ENCODE measurements at places on chromosomes 12 and 14.
A peak's percentile ranks its signal among the peaks of the same experiment; 100 is the strongest.

GRCh38 chr14:73727166-73727565 is 13.0 kb upstream of the PNMA1 start:
- no peak for DNase-seq

GRCh38 chr14:99706107-99706900 is 22.2 kb downstream of the CYP46A1 start:
- DNase-seq: no peak

DNA sequence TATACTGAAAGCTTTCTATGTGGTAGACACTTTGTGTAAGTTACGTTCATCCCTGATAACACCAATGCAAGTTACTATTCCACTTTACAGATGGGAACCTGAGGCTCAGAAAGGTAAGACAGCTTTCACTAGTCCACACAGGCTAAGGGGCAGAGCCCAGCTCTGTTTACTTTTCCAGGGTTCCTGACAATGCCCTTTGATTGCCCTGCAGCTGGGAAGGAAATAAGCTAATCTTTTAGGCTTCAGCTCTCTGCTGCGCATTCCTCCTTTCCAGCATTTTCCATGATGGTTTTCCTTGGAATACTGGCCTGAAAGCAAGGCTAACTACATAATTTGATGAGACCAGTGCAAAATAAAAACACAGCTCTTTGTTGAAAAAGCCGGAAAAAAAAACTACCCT is 185.7 kb upstream of the BTG1 start:
- no peak for DNase-seq

- no peak for DNase-seq
Observed at GRCh38 chr14:68643673-68644072, 149.2 kb downstream of the ZFP36L1 start.

DNA sequence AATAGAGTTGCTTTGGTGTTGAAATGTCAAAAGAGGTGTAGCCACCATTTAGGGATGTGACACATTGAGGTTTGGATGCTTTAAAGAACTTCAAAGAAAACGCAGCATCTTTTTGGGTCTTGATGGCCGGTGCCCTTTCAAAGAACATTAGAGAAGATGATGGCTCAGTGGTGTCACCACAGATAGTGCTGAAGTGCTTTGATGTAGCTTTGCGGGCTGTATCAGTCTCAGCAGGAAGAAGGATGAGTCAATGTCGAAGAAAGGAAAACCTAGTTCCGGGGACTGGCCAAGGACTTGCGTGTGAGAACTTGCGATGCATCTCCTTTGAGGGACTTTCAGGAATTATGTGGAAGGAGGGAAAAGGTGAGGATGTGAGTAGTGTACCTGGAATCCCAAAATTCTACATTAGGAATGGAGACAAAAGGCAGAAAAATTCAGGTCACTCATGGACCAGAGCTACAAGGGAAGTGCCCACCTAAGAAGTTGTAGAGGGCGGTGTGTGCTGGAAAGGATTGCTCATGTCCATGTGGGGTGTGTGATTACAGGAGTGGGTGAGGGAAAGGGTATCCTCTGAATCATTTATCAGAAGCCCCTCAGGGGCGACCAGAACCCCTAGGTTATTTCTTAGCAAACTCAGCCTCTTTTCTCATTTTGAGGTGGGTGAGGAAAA is 39.7 kb upstream of the GZMB start:
- no peak for DNase-seq

DNA sequence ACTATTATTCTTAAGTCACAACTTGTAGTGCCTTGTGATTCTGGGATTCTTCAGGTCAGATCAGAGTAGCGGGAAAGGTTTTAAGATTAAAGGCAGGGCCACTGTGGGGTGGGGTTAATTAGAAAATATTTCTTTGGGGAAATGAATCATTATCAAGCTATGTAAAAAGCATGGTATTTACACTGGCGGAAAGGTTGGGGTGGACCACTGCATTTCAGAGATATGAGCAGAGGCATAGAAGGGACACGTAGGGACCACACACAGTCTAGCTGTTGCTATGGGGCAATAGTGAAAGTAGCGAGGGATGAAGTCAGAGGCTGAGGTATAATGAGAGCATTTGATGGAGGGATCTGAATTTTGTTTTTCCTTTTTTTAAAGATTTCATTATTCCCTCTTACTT is 31.7 kb upstream of the KCNH3 start:
- peak; percentile 76 for DNase-seq

GRCh38 chr12:128298091-128298748 is 31.2 kb downstream of the TMEM132C start:
- DNase-seq: no peak

GRCh38 chr12:85872497-85873091 is 1.5 kb upstream of the NTS start:
- DNase-seq: peak; percentile 65

DNA sequence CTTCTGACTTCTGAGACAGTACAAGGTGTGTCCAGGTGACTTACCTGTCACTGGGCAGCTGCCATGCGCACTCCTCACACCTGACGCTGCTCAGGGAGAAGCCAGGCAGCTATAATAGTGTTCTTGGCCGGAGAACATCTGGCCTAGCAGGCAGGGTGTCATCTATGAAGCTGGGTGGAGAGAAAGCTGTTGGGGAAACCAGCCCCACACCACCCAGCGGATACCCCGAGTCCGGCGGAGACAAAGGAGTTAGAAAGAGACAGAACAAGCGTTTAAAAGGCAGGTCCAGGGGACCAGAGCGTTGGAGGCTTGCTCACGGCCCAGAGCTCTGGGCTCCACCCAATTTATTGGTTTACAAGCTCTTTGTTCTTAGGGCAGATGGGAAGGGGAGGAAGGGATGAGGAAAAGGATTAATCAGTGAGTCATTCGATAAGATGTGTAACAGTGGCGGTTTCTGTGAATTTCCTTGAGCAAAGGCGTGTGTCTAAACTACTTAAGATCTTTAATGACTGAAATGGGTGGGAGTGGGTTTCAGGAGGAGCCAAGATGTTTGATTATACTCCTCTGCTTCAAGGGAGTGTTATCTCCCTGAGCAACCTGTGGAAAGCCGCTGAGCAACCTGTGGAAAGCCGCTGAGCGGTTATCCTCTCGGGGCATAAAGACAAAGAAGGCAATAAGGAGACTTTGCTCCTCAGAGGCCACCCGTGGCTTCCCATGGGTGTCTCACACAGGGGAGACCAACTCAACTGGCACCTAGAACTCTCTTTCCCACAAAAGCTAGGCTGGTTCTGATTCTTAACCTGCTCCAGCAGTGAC is at the start of gene GALNT8:
TSS of gene GALNT8 (plus strand) at position 580 of the 816 bp plus-strand sequence. CDS start 278 bp downstream, outside the sequence.
- DNase-seq: no peak

- no peak for DNase-seq
Observed at GRCh38 chr12:108989376-108989775, 31.5 kb downstream of the SVOP start.

DNA sequence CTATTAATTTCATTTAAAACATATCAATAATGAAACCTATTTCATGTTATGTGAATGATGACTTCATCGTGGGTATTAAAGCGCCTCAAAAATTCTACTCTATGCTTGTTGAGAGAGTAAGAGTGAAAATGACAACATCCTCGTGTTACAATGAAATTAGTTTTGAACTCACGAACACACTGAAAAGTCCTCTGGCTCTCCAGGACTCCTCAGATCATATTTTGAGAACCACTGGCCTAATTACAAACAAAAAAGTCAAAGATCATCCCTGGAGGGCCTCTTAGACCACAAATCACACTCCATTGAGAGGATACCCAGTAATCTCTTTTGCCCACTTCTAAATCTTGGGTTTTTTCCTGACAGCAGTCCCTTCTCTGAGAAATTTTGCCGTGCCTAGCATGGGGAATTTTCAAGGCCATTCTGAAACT is 19.1 kb downstream of the DAAM1 start:
- DNase-seq: no peak

- DNase-seq: peak; percentile 6
Observed at GRCh38 chr12:110600254-110600653, 13.7 kb upstream of the TCTN1 start.

- no peak for DNase-seq
Observed at GRCh38 chr12:103431387-103431786, 64.4 kb downstream of the C12orf42 start.

GRCh38 chr14:80264702-80265101 is 53.4 kb upstream of the DIO2 start:
- no peak for DNase-seq

- DNase-seq: no peak
Observed at GRCh38 chr14:61482348-61483206, 161.2 kb downstream of the PRKCH start.

GRCh38 chr12:104974626-104975290 is 11.4 kb upstream of the NOPCHAP1 start:
- DNase-seq: no peak

DNA sequence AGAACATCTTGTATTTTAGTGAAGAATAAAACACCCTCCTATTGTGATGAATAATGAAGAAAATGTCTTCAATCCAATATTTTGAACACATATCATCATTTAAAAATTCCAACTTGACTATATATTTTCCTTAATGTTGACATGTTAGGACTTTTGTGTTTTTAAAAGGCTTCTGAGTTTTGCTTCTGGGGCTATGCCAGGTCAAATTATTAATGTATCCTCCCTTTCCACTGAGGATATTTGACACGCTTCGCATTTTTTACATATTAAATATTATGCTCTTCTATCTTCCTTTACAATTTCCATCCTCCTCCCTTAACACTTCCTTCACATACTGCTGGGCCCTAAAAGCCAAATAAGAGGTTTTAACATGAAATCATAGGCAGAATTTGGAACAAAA is 20.6 kb downstream of the RERG start:
- no peak for DNase-seq

DNA sequence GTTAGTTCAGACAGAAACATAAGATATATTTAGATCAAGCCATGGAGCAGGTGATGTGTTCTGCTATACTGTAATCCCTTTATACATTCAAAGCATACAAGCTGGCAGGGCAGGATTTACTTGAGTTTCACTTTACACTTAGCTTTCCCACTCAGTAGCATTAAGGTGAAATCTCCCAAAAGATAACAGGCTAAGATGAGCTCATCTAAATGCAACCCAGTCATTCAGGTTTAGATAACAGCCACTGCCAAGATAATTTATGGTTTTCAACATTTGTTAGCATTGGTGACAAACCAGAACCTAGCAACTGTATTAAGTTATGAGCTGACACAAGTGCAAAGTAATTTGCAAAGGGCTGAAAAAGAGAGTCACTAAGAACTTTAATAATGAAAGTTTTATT is 925.1 kb upstream of the ATXN7L3B start:
- no peak for DNase-seq

GRCh38 chr14:101068313-101069227 is 165.0 kb upstream of the RTL1 start:
- no peak for DNase-seq

- no peak for DNase-seq
Observed at GRCh38 chr12:65647074-65647473, 177.2 kb upstream of the HMGA2 start.

DNA sequence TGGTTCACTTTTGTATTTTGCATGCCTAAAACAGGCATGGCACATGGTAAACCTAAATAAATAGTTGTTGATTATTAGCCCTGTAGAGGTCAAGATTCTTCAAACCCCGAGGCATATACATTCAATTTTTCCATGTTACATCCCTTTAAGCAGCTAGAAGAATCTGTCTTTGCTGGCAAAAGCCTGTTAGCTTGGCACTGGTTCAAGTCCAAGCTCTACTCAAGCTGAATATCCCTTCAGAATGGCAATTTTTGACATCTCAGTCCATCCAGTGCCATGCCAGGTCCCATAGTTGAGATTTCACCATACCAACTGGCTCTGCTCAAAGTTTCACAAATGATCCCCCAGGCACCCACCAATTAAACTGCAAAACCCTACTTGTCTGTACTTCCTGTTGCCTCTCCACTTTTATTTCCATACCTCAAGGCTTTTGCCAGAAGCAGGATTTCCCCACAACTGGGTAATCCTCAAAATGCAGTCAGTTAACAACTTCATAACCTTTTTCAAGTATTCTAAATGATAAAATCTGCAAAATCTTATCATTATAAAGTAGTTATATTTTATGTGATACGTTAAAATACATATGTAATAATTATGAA is 9.0 kb upstream of the DCN start:
- DNase-seq: no peak

GRCh38 chr12:67893022-67893580 is 96.1 kb upstream of the IFNG-AS1 start:
- no peak for DNase-seq

GRCh38 chr12:79706156-79706555 is 15.4 kb upstream of the PAWR start:
- DNase-seq: no peak
